Renal pelvis (tissue), 12 donors: ENCODE measurements at places on chromosomes 2 and 18.

DNA sequence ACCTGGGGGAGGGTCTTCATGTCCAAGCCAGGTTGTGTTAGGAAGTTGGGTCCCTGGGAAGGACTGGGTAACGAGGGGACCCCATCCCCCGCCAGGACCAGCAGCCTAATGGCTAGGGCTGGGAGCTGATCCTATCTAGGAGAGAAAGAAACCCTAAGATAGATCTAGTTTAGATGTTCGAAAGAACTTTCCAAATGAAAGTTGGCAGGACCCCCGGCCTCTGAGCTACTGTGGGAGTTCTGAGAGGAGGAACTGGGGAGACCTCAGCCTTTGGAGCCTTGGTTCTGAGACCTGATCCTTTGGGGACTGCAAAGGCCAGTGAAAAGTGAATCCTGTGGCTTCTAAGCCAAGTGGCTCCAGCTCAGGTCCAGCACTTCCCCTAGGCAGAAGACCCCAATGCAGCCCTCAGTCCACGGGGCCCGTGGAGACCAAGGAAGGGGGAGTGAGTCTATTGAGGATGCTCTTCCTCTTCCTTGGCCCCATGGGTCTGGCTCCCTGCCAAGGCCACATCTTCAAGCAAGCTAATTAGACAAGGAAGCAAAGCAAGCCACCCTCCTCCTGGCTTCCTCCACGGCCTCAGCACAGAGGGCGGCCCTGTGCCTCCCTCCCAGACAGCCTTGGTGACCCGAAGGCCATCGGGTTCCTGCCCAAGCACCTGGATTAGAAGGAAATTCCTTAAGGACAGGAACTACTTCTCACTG, 23.5 kb downstream of the CCT7 start:
- no peak for DNase-seq

DNA sequence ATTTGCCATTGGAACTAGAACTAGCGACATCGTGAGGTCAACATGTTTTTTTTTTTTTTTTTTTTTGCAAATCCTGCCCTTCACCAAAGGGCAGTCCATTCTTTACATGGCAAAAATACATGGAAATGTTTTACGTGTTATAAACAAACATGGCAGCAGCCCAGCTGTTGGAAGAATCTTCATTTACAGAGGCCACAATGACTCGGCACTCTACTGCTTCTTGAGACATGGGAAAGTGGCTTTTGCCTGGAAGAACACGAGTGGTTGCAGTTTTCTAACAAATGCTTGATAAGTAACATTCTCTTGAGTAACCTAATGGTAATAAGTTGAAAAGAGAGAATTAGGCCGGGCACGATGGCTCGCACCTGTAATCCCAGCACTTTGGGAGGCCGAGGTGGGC, 22.8 kb upstream of the POLR1B start:
- no peak for DNase-seq

DNA sequence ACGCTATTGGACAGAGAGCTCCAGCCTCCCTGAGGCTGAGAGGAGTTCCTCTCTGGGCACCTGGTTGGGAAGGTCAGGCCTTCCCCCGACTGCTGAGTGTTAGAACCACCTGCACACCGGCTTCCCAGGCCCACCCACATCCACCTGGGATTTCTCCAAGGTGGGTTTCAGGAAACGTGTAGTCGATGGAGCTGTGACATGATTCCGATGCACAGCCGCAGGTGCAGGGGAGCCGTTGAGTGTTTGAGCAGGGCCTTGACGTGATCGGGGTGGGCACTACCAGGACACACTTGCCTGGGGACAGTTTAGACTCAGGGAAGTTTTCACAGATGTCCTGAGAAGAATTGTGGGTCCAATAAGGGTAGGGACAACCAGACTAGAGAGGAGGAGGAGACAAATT, 21.8 kb upstream of the GIGYF2 start:
- no peak for DNase-seq

DNA sequence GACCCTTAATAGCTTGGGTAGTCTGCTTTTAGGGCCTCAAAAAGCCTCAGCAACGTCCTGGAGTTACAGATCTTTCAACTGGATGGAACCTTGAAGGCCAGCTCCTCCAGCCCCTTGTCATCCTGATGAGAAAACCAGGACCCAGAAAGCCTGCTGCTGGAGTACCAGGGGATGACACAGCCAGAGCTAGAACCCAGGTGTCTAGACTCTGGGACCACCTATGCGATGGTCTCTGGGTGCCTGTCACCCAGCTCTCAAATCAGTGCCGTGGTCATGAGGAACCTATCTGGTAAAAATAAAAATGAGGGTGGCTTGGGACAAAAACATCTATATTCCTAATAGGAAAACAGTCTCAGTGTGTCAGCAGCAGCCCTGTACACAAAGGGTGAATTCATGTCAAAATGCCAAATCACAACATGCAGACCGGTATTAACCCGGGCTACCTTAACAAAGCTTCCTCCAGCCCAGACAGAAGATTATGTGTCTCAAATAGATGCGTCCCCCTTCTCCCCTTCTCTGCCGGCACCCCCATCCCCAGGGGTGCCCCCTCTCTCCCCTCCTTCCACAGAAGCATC, 28.5 kb downstream of the SMAD7 start:
- no peak for DNase-seq

DNA sequence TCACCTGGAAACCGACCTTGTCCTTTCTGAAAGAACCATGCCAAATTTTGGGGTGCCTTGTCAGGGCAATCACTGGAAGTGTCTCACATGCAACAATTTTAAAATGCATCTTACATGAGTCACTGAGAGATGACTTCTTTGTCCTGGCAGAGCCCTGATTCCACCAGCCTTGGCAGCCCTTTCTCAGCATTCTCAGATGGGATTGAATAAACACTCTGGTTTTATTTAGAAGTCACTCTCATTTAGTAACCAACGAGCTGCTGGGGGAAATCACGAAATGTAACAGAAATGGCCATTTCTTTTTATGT, 3.8 kb upstream of the ATP8B1 start:
- no peak for DNase-seq

DNA sequence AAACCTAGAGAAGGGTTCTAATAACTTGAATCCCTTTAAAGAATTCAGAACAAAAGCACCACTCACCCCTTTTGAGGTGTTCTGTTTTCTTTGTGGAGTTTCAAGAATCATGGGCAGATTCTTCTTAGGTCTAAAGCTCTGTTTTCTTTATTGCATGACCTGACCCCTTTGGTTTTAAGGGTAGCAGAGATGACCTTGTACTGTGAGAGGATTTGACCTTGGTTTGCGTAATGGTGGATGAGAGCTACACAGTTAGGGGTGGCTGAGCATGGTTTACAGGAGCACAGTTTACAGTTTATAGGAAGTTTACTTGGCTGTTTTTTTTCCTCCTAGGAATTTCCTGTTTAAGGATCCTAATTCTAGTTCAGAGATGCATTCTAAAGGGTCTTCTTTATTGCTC, 1095.6 kb upstream of the NRXN1 start:
- no peak for DNase-seq

DNA sequence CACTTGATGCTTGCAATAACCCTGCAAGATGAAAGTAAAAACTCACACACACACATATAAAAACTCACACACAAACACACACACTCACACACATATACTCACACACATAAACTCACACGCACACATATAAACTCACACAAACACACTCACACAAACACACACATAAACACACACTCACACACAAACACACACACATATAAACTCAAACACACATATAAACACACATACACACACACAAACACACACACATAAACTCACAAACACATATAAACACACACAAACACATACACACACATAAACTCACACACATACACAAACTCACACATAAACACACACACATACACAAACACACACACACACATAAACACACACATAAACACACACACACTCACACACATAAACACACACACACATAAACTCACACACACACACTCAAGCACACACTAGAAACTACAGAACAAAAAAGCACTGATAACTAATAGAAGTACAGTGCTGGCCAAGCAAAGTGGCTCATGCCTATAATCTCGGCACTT, 117.7 kb upstream of the TEKT4 start:
- DNase-seq: no peak

DNA sequence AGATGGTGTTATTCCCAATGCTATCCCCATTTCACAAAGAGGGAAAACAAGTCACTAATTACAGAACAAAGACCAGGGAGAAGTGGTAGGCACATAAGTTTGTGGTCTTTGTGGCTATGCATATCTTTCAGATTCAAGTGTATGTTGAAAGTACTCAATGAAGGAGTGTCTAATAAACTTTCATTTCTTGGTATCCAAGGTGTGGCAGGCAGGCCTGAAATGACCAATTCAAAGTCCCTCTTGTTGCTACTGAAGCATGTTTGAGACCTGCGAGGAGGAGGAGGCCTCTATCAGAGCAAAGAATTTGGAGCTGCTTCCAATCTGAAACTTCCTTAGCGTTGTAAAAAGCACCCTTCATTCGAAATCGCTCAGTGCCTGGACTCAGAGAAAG, 60.9 kb upstream of the KLF7 start:
- no peak for DNase-seq
